ENCODE measurements at places on chromosomes 12 and 14. TPM values are rescaled to one million over a fixed set of nuclear protein-coding genes. Genes with fewer than 3 reads are reported as not detected.

DAO gene
- not detected for total RNA-seq

PROX2 gene
- not detected for total RNA-seq

PLEKHH1 gene
- total RNA-seq, result 0.29 TPM

SLC5A8 gene
- total RNA-seq, result not detected

SCN8A gene
- total RNA-seq, result 6.7 TPM

JPH4 gene
- 49.2 TPM for total RNA-seq

RILPL2 gene
- total RNA-seq, result 5.0 TPM

RASAL1 gene
- total RNA-seq, result not detected

LRRC10 gene
- not detected for total RNA-seq

KRT6C gene
- 0.14 TPM for total RNA-seq

ARHGAP9 gene
- total RNA-seq, result 1.5 TPM

ZDHHC22 gene
- not detected for total RNA-seq

PPM1H gene
- total RNA-seq, result 24.1 TPM

SIX1 gene
- not detected for total RNA-seq

DNA sequence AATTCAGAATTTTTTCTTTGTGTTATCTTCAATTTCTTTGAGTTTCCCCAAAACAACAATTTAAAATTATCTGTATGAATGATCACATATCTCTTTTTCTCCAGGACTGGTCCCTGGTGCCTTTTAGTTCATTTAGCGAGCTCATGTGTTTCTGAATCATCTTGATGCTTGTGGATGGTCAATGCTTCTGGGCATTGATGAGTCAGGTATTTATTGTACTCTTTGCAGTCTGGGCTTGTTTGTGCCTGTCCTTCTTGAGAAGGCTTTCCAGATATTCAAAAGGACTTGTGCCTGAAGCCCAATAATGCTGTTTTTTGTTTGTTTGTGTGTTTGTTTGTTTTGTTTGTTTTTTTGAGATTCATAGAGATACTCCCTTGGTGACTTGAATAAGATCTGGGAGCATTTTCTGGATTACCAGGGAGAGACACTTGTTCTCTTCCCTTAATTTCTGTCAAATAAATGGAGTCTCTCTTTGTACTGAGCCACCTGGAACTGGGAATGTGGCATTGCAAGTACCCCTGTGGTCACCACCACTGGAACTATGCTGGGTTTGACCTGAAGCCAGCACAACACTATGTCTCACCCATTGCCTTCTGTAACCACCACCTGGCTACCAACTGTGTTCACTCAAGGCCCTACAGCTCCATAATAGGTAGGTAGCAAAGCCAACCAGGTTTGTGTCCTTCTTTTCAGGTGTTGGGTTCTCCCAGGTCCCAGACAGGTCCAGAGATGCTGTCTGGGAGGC, 56.3 kb downstream of the SLC6A15 start:
- H3K4me1 ChIP-seq, result no peaks in the 10 kb centered on the region
- no peaks in the 10 kb centered on the region for H3K27me3 ChIP-seq
- no peak overlapping the region for H3K27ac ChIP-seq
- no peaks in the 10 kb centered on the region for H3K36me3 ChIP-seq
- DNase-seq, result no peak
- no peak overlapping the region for H3K4me3 ChIP-seq

- H3K36me3 ChIP-seq, result no peaks in the 10 kb centered on the region
- H3K4me3 ChIP-seq, result no peak overlapping the region
- peaks cover 63% of the 10 kb centered on the region for H3K4me1 ChIP-seq
- H3K27ac ChIP-seq, result peak overlapping the region; percentile 99
- no peaks in the 10 kb centered on the region for H3K27me3 ChIP-seq
Measured at GRCh38 chr12:47808574-47809365, 10.9 kb downstream of the HDAC7 start.

GRCh38 chr12:109777544-109777943, 55.7 kb downstream of the TRPV4 start:
- H3K36me3 ChIP-seq, result no peaks in the 10 kb centered on the region
- no peak for DNase-seq
- no peak overlapping the region for H3K27ac ChIP-seq
- H3K4me3 ChIP-seq, result no peak overlapping the region
- no peaks in the 10 kb centered on the region for H3K4me1 ChIP-seq

- no peaks in the 10 kb centered on the region for H3K27me3 ChIP-seq
- DNase-seq, result no peak
- no peak overlapping the region for H3K4me3 ChIP-seq
Measured at GRCh38 chr14:79467835-79468234, 743.5 kb downstream of the DIO2 start.

- peaks cover 29% of the 10 kb centered on the region for H3K4me1 ChIP-seq
- H3K36me3 ChIP-seq, result no peaks in the 10 kb centered on the region
- H3K4me3 ChIP-seq, result peak overlapping the region; percentile 79
- peak; percentile 43 for DNase-seq
- peak overlapping the region; percentile 98 for H3K27ac ChIP-seq
Measured at GRCh38 chr12:47821346-47821706, 1.6 kb upstream of the HDAC7 start.

DNA sequence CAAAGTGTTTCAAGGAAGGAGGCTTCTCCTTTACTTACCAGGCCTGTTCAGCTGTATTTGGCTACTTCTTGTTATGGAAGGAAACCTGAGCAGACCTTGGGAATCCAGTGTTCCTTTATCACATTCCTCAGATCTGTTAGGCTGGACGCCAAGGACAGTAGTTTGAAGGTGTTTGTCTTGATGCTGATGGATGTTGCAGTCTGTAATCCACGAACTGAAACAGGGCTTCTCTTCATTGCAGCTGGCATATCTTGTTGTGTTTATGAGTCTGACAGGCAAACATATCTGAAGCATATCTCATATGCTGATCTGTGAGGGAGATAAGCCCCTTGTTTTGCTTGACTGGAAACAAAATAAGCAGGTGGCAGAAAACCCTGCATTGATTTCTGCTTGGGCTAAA, 904.3 kb downstream of the NRXN3 start:
- no peaks in the 10 kb centered on the region for H3K27me3 ChIP-seq
- H3K27ac ChIP-seq, result no peak overlapping the region
- no peaks in the 10 kb centered on the region for H3K36me3 ChIP-seq
- no peaks in the 10 kb centered on the region for H3K4me1 ChIP-seq
- H3K4me3 ChIP-seq, result no peak overlapping the region
- DNase-seq, result no peak

- DNase-seq, result no peak
- H3K4me3 ChIP-seq, result no peak overlapping the region
- H3K27ac ChIP-seq, result no peak overlapping the region
- H3K36me3 ChIP-seq, result no peaks in the 10 kb centered on the region
Measured at GRCh38 chr14:103548463-103549351, 13.8 kb downstream of the BAG5 start.

- no peak overlapping the region for H3K4me3 ChIP-seq
- no peak for DNase-seq
- H3K4me1 ChIP-seq, result no peaks in the 10 kb centered on the region
- no peak overlapping the region for H3K27ac ChIP-seq
- H3K27me3 ChIP-seq, result no peaks in the 10 kb centered on the region
Measured at GRCh38 chr12:65839027-65839426, 14.7 kb downstream of the HMGA2 start.

- no peak for DNase-seq
- H3K4me3 ChIP-seq, result no peak overlapping the region
- H3K36me3 ChIP-seq, result no peaks in the 10 kb centered on the region
- no peaks in the 10 kb centered on the region for H3K4me1 ChIP-seq
- no peaks in the 10 kb centered on the region for H3K27me3 ChIP-seq
- no peak overlapping the region for H3K27ac ChIP-seq
Measured at GRCh38 chr12:22477894-22478287, 66.5 kb downstream of the C2CD5 start.

- no peak overlapping the region for H3K27ac ChIP-seq
- no peaks in the 10 kb centered on the region for H3K27me3 ChIP-seq
- H3K36me3 ChIP-seq, result no peaks in the 10 kb centered on the region
- H3K4me1 ChIP-seq, result no peaks in the 10 kb centered on the region
- no peak for DNase-seq
Measured at GRCh38 chr12:130280231-130280630, 57.5 kb upstream of the PIWIL1 start.

DNA sequence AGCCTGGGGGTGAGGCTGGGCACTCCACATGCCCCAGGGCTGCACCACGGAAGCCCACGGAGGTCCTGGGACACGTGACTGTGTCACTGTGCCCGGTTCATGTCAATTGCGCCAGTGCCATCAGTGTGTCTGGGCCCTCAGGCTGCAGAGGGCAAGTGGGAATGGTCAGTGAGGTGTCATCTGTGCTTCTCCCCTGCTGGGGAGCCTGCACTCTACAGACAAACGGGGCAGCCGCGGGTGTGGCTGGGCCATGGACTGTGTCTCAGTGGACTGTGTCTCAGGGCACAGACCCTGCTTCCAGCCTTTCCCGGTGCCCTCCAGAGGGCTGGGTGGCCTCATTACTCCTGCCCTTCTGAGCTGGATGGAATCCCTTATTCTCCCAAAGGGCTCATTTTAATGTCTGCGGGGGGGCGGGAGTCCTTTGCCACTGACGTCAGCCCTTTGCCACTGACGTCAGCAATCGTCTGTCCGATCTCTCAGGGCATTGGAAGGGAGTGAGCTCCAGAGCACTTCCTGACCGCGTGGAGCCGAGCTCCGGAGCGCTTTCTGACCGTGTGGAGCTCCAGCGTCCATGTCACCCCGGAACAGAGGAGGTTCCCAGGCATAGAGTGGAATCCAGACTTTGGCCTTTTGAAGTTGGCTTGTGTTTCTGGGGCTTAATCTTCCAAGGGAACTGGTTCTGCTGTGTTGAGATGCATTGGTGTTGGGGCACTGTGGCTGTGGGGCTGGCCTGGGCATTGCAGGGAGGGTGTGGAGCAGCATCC, 72.4 kb downstream of the ADGRD1 start:
- H3K27me3 ChIP-seq, result no peaks in the 10 kb centered on the region
- H3K4me1 ChIP-seq, result no peaks in the 10 kb centered on the region
- H3K36me3 ChIP-seq, result no peaks in the 10 kb centered on the region
- H3K27ac ChIP-seq, result no peak overlapping the region
- H3K4me3 ChIP-seq, result no peak overlapping the region

DNA sequence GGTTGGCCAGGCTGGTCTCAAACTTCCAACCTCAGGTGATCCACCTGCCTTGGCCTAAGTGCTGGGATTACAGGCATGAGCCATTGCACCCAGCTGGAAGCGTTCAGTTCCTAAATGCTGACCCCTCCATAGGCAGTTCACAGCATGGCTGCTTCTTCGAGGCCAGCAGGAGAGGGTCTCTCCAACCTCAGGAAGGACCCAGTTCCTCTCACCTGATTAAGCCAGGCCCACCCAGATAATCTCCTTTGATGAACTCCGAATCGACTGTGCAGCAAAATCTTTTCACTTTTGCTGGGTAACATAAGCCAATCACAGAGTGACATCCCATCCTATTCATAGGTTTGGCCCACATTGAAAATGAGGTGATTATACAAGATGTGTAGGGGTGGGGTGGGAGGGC, 165.1 kb downstream of the ADCK1 start:
- H3K27ac ChIP-seq, result no peak overlapping the region
- DNase-seq, result no peak
- no peak overlapping the region for H3K4me3 ChIP-seq
- peaks cover 7% of the 10 kb centered on the region for H3K27me3 ChIP-seq
- no peaks in the 10 kb centered on the region for H3K36me3 ChIP-seq

- no peaks in the 10 kb centered on the region for H3K27me3 ChIP-seq
- no peak for DNase-seq
- no peaks in the 10 kb centered on the region for H3K4me1 ChIP-seq
- H3K27ac ChIP-seq, result no peak overlapping the region
- H3K36me3 ChIP-seq, result no peaks in the 10 kb centered on the region
Measured at GRCh38 chr14:35576260-35576659, 42.3 kb downstream of the INSM2 start.

- no peaks in the 10 kb centered on the region for H3K4me1 ChIP-seq
- peaks cover 4% of the 10 kb centered on the region for H3K27me3 ChIP-seq
- H3K4me3 ChIP-seq, result no peak within 1 kb of the TSS
- H3K27ac ChIP-seq, result no peak within 1 kb of the TSS
- DNase-seq, result no peak
Measured at GRCh38 chr12:111034083-111034885, 113.9 kb upstream of the MYL2 start.

DNA sequence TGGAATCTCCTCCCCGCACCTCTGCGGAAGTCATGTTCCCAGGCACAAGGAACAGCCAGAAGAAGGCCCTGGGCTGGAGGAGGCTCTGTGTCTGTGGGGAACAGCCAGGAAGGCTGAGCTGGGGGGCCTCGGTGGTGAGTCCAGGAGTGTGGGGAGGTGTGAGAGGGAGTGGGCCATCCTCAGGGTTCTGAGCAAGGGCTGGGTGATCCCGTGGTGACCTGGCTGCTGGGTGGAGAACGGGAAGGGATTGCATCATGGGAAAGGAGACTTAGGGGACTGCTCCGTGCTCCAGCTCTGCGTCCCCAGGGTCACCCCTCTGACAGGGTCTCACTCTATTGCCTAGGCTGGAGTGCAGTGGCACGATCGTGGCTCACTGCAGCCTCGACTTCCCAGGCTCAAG, 13.8 kb downstream of the AACS start:
- H3K4me3 ChIP-seq, result no peak overlapping the region
- no peak overlapping the region for H3K27ac ChIP-seq
- H3K4me1 ChIP-seq, result no peaks in the 10 kb centered on the region
- DNase-seq, result no peak
- no peaks in the 10 kb centered on the region for H3K27me3 ChIP-seq

GRCh38 chr14:102571478-102572042, 20.9 kb upstream of the RCOR1 start:
- DNase-seq, result no peak
- no peaks in the 10 kb centered on the region for H3K4me1 ChIP-seq
- no peak overlapping the region for H3K27ac ChIP-seq
- H3K27me3 ChIP-seq, result no peaks in the 10 kb centered on the region
- H3K36me3 ChIP-seq, result no peaks in the 10 kb centered on the region

DNA sequence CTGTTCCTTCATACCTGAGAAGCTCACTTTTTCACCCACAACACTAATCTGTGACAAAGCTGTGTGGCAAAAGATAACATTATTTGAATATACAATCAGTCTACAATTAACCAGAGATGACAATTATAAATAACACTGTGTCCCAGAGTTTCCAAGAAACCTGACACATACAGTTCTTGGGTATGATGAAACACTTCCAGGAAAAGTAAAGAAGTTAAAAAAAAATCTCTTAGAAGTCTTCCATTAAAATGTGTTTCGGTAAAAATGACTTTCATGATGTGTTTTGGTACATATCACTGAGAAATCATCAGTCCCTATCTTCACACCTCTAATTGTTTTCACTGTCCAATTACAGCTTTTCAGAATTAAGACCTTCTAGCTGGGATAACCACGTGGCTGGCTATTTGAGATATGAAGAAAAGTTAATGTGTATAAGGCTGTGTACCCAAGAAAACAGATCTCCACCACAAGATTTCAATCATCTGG, 390.2 kb downstream of the SOX5 start:
- no peak overlapping the region for H3K27ac ChIP-seq
- no peaks in the 10 kb centered on the region for H3K4me1 ChIP-seq
- H3K4me3 ChIP-seq, result no peak overlapping the region
- DNase-seq, result no peak
- H3K36me3 ChIP-seq, result no peaks in the 10 kb centered on the region

- peak overlapping the region; percentile 31 for H3K27ac ChIP-seq
- no peaks in the 10 kb centered on the region for H3K4me1 ChIP-seq
Measured at GRCh38 chr12:131369094-131369845, 341.6 kb upstream of the SFSWAP start.

DNA sequence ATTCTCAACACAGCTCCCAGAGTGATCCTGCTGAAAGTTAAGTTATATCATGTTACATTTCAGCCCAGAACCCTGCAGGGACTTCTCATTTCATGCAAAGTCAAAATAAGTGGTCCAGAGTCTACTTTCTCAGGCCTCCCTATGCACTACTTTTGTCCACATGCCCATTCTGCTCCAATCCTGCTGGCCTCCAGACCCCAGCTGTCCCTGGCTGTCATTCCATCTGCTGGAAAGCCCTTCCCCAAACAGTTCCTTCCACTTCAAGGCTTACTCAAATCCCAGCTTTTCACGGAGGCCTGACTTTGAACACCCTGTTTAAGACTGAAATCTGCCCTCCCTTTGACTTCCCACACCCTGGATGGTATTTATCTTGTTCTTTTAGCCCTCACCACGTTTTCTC, 109.8 kb upstream of the DNM1L start:
- H3K27me3 ChIP-seq, result no peaks in the 10 kb centered on the region
- H3K27ac ChIP-seq, result no peak overlapping the region
- no peak for DNase-seq
- H3K4me3 ChIP-seq, result no peak overlapping the region
- no peaks in the 10 kb centered on the region for H3K36me3 ChIP-seq

All from uterus (tissue), 4 donors.